ENCODE measurements at places on chromosomes 5 and 9. TPM values are rescaled to one million over a fixed set of nuclear protein-coding genes. Genes with fewer than 3 reads are reported as not detected.

DNA sequence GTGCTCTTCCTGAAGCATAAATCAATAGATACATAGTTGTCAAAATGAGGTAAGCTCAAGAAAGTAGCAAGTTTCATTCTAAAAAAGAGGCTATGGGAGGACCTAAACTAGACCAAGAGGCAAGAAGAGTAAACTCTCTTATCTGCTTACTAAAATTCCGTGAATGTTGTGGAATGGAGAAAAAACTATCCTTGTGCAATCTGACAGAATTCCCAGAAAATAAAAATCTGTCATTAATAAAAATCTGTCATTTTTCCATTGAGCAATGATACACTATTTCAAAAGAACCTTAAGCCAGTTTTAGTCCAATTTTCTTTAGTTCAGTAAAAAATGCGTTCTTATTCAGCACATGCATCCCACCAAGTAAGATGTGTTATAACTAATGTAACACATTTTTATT, 15.9 kb upstream of the FANCC start:
- H3K4me1 ChIP-seq = no peaks in the 10 kb centered on the region
- no peak for DNase-seq
- H3K27ac ChIP-seq = no peak overlapping the region
- H3K27me3 ChIP-seq = peaks cover 5% of the 10 kb centered on the region
- no peaks in the 10 kb centered on the region for H3K36me3 ChIP-seq

- no peak overlapping the region for H3K4me3 ChIP-seq
- no peak for DNase-seq
- no peaks in the 10 kb centered on the region for H3K4me1 ChIP-seq
- no peak overlapping the region for H3K27ac ChIP-seq
- no peaks in the 10 kb centered on the region for H3K27me3 ChIP-seq
Measured at GRCh38 chr9:27078685-27079084, 30.3 kb upstream of the TEK start.

- no peak for DNase-seq
- H3K4me1 ChIP-seq = peaks cover 11% of the 10 kb centered on the region
- no peaks in the 10 kb centered on the region for H3K36me3 ChIP-seq
- no peak overlapping the region for H3K4me3 ChIP-seq
- no peaks in the 10 kb centered on the region for H3K27me3 ChIP-seq
Measured at GRCh38 chr9:38226491-38226951, 157.5 kb upstream of the SHB start.

GRCh38 chr5:72648480-72648879, 141.3 kb upstream of the ZNF366 start:
- H3K4me1 ChIP-seq = no peaks in the 10 kb centered on the region
- no peaks in the 10 kb centered on the region for H3K27me3 ChIP-seq
- H3K36me3 ChIP-seq = no peaks in the 10 kb centered on the region
- H3K27ac ChIP-seq = no peak overlapping the region
- H3K4me3 ChIP-seq = no peak overlapping the region
- no peak for DNase-seq

GRCh38 chr9:136840140-136840876, 2.0 kb upstream of the AJM1 start:
- no peak overlapping the region for H3K4me3 ChIP-seq
- DNase-seq = no peak
- H3K36me3 ChIP-seq = no peaks in the 10 kb centered on the region
- no peaks in the 10 kb centered on the region for H3K27me3 ChIP-seq
- no peak overlapping the region for H3K27ac ChIP-seq

DNA sequence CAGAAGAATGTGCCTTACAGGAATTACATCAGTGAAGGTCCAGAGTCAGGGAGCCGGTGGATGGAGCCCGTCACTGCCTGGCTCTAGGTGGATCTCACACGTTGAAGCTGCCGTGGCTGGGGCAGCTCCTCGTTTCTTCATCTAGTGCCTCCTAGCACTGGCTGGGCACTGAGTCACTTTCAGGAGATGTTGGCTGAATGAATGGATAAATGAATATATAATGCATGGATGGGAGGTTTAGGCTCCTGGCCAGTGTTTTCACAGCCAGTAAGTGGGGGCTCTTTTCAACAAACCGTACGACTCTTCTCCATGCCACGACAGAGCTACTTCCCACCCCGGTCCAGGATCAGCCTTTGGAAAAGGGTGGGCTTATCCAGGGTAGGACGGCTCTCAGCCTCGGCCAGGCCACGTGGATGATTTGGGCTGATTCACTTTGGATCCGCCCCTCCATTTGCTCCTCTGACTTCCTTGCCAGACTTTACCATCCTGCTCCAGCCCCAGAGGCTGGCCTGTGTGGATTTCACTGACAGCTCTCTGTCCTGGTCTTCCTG, 1.3 kb upstream of the SH3PXD2B start:
- H3K36me3 ChIP-seq = no peaks in the 10 kb centered on the region
- no peak overlapping the region for H3K4me3 ChIP-seq
- peaks cover 12% of the 10 kb centered on the region for H3K4me1 ChIP-seq
- H3K27ac ChIP-seq = no peak overlapping the region
- H3K27me3 ChIP-seq = peaks cover 5% of the 10 kb centered on the region

- H3K27me3 ChIP-seq = no peaks in the 10 kb centered on the region
- DNase-seq = no peak
- H3K4me3 ChIP-seq = no peak overlapping the region
- H3K27ac ChIP-seq = no peak overlapping the region
- H3K4me1 ChIP-seq = peaks cover 16% of the 10 kb centered on the region
- no peaks in the 10 kb centered on the region for H3K36me3 ChIP-seq
Measured at GRCh38 chr9:111959468-111960359, 63.1 kb downstream of the UGCG start.

GRCh38 chr5:113950186-113950585, 411.7 kb upstream of the KCNN2 start:
- H3K27me3 ChIP-seq = no peaks in the 10 kb centered on the region
- H3K4me3 ChIP-seq = no peak overlapping the region
- no peak overlapping the region for H3K27ac ChIP-seq
- no peak for DNase-seq

- H3K27ac ChIP-seq = no peak overlapping the region
- H3K36me3 ChIP-seq = no peaks in the 10 kb centered on the region
- no peak for DNase-seq
- no peaks in the 10 kb centered on the region for H3K4me1 ChIP-seq
- H3K27me3 ChIP-seq = no peaks in the 10 kb centered on the region
Measured at GRCh38 chr5:171846323-171846722, 60.7 kb downstream of the SMIM23 start.

DNA sequence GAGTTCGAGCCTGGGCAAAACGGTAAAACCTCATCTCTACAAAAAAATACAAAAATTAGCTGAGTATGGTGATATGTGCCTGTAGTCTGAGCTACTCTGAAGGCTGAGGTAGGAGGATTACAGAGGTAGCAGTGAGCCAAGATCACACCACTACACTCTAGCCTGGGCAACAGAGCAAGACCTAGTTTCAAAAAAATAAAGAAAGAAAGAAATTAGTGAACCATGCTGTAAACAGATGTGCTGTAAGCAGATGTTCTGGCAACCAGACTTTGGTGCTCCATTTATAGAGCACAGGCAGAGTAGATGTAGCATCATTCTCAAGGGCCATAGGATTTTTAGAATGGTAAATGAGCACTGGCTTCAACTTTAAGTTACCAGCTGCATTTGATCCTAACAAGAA, 115.4 kb downstream of the ST8SIA4 start:
- no peaks in the 10 kb centered on the region for H3K4me1 ChIP-seq
- H3K27ac ChIP-seq = no peak overlapping the region
- no peak for DNase-seq
- H3K36me3 ChIP-seq = no peaks in the 10 kb centered on the region

DNA sequence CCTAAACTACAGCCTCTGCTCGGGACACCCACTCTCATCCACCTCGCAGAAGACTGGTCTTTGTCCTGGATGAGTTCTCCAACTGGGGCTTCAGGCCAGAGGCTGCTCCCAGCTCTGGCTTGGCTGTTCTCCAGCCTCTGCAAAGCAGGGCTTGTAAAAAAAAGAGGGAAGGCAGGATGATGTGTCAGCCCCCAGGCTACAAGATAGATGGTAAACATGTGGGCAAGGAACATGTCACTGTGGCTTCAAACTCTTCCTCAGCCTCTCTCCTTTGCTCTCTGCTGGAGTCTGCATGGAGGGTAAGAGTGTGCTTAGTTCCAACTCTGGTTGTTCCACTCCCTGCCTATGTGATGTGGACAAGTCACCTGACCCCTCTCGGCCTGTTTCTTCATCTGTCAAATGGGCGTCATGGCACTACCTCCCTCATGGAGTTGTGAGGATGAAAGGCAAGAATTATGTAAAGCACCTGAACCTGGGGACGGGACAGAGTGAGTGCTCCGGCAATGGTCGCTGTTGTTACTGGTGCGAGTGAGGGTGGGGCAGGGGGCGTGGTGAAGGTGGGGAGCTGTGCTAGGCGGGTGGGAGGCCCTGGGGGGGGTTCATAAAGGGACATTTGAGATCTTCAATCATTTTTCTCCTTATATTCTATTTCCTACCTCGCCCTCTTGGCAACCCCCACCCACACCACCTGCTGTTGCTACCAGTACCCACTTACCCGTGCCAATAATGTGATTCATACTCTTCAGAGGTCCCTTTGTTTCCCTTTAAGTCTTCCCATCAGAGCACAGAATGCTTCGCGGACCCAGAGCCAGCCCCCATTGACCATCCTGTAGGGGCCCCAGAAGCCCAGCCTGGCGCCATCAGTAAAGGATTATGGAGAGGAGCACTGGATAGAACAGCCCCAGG, 6.8 kb upstream of the ZNF79 start:
- no peak overlapping the region for H3K4me3 ChIP-seq
- H3K4me1 ChIP-seq = peaks cover 6% of the 10 kb centered on the region
- no peak overlapping the region for H3K27ac ChIP-seq
- no peaks in the 10 kb centered on the region for H3K36me3 ChIP-seq

DNA sequence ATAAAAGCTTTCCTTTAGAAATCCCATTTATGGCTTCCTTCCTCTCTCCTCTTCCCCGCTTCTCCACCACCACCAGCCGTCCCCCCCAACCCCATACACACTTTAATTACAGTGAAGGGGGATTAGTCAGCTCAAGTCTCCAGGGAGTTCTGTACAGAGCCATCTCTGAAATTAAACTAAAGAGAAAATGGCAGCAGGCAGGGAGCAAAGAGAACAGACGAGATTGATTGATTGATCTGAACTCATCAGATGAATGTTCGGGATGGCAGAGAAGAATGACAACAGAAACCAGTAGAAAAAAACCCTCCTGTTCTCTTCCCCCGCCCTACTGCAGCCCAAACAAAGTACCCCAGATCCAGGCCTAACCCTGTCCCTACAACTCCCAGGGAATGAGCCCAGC, 241.7 kb upstream of the PANK3 start:
- no peaks in the 10 kb centered on the region for H3K4me1 ChIP-seq
- H3K36me3 ChIP-seq = no peaks in the 10 kb centered on the region
- DNase-seq = no peak
- H3K27me3 ChIP-seq = no peaks in the 10 kb centered on the region
- H3K4me3 ChIP-seq = no peak overlapping the region
- H3K27ac ChIP-seq = no peak overlapping the region

- H3K4me3 ChIP-seq = no peak overlapping the region
- H3K27ac ChIP-seq = no peak overlapping the region
- H3K27me3 ChIP-seq = peaks cover 23% of the 10 kb centered on the region
- no peaks in the 10 kb centered on the region for H3K4me1 ChIP-seq
Measured at GRCh38 chr5:141809380-141810096, 68.7 kb downstream of the PCDH1 start.

DNA sequence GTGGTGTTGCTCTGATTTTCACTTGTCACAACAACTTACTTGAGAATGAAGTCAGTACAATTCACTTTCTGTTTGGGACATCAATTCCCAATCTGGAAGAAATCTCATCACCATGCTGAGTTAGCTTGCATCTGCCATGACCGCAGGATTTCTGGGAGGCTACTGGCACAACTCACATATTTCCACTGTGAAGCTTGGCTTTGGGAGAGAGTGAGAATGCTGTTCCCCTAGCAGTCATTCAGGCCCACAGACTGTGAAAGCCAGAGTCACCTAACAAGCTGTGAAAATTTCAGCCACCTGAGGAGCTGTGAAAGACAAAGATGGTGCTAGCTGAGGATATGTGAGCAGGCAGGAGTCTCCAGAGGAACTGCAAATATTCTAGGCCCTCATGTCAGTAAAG, 365.2 kb upstream of the TUSC1 start:
- H3K27ac ChIP-seq = no peak overlapping the region
- no peaks in the 10 kb centered on the region for H3K36me3 ChIP-seq
- no peak for DNase-seq
- H3K27me3 ChIP-seq = no peaks in the 10 kb centered on the region

The FAM78A gene
- 93.5 TPM for total RNA-seq

The HAND1 gene
- not detected for total RNA-seq

The SH2D3C gene
- total RNA-seq = 48.6 TPM

The CBY3 gene
- 0.58 TPM for total RNA-seq

The GABRA1 gene
- not detected for total RNA-seq

The BAAT gene
- not detected for total RNA-seq

The SLC6A7 gene
- total RNA-seq = not detected

All from CD4-positive, alpha-beta memory T cell (primary cell).